ENCODE measurements at places on chromosomes 3 and 15. TPM values are rescaled to one million over a fixed set of nuclear protein-coding genes. Genes with fewer than 3 reads are reported as not detected.
A peak's percentile ranks its signal among the peaks of the same experiment; 100 is the strongest.

DNA sequence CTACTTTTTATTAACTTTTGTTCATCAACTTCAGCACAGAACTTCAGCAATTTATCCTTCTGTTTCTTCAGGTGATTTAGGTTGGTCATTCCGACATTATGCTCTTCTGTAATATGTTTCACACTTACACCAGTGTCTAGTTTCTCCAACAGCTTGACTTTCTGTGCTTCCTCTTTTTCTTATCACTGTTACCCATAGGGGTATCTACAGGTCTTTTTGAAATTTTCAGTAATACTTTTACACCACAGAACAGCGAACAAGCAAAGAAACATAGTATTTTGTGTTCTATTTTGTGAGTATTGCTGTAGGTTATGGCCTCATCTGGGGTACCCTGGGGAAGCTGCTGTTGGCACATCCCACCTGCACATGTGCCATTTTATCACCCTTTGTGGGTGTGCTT lies 260.7 kb downstream of the NSUN3 start:
- DNase-seq, result no peak

DNA sequence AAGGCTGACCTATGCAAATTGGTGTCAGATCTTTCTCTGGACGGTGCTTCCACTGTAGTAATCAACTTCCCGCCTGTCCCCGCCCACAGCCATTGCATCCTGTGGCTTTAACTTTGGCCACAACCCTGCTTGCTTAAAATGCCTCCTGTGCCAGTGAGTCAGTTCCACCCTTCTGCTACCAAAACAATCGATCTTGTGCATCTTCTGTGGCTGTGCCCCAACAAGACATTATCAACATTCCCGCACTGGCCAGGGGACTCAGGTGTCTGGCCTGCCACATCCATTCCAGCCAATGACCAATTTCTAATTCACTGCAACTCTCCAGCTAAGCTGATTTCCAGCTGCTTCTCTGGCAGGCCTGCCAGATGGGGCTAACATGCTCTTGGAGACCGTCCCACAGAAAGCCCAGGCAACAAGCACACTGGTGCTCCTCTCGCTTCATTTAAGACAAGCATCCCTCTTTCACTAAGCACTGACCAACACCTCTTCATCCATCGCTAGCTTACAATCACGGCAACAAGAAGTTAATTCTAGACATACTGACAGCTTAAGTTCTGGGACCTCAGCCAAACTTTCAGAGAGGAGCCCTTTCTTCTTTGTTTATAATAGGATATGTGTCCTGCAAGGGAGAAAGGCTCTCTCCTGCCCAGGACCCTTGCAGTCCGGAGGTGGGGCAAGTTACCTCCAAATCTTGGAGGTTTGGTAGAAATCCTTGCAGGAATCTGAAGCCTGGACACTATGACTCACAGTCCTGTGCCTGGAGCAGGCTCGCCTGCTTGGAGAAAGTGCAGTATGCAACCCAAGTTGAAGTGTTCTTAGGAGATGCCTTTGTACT lies 6.7 kb downstream of the CA12 start:
- peak; percentile 82 for DNase-seq

DNA sequence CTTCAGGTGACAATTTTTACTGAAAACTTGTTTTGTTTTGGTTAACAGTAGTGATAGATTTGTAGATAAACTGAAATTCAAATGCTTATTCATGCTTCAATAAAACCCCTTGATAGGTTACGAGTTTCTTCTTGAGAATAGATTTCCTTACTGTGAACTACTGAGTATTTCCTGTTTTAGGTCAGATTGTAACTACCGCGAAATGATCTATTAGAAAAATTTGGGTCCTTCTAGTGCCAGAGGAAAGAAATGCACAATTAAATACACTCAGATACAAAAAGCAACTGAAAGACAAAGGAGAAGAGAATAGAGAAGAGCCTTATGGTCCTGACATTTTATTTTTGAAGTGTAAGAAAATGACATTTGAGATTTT lies 251.7 kb upstream of the TBL1XR1 start:
- no peak for DNase-seq

The GPR160 gene
- 1.4 TPM for total RNA-seq

- no peak for DNase-seq
Measured at GRCh38 chr15:68415501-68416157, 16.3 kb downstream of the ITGA11 start.

DNA sequence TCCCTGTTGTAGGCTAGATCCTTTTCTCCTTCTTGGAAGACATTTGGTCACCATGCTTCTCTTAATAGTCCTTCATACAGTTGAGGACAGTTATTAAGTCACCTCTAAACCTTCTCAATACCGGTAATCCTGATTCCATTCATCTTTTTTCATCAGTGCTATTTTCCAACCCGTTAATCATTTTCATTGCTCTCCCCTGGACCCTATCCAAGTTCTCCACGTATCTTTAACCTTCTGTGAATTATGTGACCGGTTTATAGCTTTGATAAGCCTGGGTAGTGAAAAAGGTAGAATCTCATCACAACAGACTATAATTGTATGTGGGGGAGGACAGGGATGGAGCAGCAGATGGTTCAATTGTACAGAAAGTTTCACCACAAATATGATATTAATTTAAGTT lies 168.5 kb downstream of the MECOM start:
- no peak for DNase-seq

GRCh38 chr3:129587566-129588210 lies 18.8 kb downstream of the PLXND1 start:
- DNase-seq, result no peak

The SLC2A2 gene
- total RNA-seq, result not detected

The AKAP13 gene
- total RNA-seq, result 93.0 TPM

DNA sequence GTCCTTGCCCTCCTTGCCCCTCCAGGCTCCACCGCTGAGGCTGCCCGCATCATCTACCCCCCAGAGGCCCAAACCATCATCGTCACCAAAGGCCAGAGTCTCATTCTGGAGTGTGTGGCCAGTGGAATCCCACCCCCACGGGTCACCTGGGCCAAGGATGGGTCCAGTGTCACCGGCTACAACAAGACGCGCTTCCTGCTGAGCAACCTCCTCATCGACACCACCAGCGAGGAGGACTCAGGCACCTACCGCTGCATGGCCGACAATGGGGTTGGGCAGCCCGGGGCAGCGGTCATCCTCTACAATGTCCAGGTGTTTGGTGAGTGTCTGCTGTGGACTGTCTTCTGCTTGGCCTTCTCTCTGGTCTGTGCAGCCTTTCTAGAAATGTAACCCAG lies 61.0 kb downstream of the BOC start:
- no peak for DNase-seq

GRCh38 chr3:158148218-158148617 lies 38.3 kb downstream of the RSRC1 start:
- DNase-seq, result peak; percentile 22

- DNase-seq, result no peak
Measured at GRCh38 chr3:30048431-30048830, 558.0 kb upstream of the TGFBR2 start.

- DNase-seq, result peak; percentile 52
Measured at GRCh38 chr15:74038707-74039655, 43.4 kb downstream of the GOLGA6A start.

GRCh38 chr15:52790941-52791751 lies 1.0 kb upstream of the ONECUT1 start:
- DNase-seq, result no peak

DNA sequence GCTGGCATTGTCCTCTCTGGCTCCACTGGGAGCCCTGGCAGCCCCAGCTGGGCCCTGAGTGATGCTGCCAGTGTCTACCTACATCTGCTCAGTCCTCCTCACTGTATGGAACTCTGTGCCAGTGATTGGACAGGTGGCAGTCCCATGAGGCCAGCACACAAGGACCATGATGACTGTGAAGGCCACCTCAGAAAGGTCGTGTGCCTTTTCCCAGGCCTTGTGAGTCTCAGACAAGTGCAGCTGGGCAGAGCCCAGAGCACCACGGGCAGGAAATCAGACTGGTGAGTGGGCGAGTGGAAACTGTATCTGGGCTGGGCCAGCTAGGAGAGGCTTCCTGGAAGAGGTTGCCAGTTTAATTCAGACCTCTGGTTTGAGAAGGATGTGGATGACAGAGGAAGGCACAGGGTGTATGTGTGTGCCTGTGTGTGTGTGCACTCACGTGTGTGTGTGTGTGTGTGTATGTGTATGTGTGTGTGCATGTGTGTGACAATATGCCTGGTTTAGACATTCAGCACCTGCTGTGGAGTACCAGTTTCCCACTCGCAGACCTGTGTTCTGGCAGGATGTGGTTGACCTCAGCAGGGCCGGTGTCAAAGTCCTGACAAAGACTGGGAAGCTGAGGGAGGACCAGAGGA lies 7.0 kb downstream of the MAPKAPK3 start:
- no peak for DNase-seq

GRCh38 chr3:31968927-31969418 lies 12.1 kb downstream of the OSBPL10 start:
- peak; percentile 100 for DNase-seq

DNA sequence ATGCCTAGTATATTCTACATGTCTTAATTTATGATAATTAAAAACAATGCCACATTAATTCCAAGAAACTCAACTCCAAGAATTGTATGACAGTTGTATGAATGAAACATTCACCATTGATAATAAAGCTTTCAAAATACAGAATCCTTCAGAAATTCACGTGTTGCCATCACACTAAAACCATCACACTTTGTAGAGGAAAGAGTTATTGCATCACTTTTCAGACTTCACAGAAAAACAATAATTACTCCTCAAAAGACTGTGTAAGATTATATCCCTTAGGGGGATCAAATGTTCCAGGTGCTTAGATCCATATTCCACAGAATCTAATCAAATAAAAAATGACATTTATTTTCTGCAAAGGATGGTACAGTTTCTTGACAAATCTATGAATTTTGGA lies 85.0 kb downstream of the OSBPL10 start:
- no peak for DNase-seq

DNA sequence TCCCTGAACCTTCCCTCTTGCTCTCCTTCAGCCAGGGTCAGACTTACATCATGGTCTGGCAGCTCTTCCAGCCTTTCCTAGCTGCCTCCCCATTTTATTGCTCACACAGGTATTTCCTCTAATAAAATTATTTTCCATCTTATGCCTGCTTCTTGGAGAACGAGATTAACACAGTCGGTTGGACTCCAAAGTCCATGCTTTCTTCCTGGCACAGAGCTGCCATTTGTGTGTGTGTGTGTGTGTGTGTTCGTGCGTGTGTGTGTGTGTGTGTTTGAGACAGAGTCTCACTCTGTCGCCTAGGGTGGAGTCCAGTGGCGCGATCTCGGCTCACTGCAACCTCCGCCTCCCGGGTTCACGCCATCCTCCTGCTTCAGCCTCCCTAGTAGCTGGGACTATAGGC lies 15.5 kb downstream of the FSD2 start:
- no peak for DNase-seq

The C3orf49 gene
- total RNA-seq, result not detected

DNA sequence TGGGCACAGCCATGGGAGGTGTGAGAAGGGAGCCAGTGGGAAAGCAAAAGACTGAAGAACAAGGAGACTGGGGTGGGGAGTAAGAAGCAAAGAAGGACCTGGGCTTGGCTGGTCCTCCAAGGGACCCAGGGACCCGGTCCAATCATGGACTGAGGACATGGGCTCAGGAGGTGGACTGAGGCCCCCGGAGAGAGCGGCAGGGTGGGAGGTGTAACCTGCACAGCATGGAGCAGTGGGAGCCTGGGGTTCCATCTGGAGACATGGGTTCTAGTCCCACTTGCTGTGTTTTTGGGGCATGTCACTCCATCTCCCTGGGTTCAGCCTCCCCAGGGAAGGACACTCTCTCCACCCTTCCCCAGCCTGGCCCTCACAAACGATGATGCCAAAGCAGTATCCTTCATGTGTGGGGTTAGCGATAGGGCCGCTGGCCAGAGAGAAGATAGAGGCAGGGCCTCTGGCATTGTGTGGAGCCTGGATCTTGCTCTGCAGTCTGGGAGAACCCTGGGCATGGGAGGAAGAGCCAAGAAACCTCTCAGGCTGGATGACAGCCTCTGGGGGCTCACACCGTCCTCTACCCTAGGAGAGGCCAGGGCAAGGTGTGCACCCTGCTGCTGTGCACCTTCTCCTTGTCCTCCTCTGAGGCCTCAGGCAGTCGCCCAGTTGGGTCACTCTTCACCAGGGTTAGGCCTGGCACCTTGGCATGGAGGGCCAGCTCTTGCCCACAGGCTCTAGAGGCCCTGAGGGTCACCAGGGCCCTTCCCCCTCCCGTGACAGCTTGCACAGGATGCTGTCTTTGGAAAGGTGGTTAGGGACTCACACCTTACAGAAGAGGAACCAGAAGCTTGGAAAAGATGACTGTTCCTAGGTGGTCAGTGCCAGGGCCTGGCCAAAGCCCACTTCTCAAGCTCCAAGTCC lies 26.0 kb downstream of the FBXW12 start:
- no peak for DNase-seq

DNA sequence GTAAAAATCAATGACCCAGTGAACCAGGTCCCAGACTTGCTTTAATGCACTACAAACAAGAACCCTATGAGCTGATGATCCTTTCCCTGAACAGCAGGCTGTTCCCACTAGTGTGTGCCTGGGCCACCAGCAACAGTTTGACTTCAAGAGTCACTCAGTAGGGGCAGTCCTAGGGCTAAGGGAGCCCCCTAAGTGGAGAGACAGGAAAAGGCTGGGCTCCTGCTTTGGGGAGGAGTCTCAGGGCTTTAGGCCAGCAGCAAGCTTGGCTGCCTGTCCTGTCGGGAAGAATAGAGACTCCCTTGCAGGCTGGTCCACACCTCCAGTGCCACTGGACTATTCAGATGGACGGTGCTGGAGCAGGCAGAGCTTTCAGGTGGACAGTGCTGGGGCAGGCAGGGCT lies 29.4 kb upstream of the ADCY5 start:
- DNase-seq, result no peak

GRCh38 chr3:190429681-190430080 lies 20.0 kb downstream of the TMEM207 start:
- DNase-seq, result peak; percentile 42

DNA sequence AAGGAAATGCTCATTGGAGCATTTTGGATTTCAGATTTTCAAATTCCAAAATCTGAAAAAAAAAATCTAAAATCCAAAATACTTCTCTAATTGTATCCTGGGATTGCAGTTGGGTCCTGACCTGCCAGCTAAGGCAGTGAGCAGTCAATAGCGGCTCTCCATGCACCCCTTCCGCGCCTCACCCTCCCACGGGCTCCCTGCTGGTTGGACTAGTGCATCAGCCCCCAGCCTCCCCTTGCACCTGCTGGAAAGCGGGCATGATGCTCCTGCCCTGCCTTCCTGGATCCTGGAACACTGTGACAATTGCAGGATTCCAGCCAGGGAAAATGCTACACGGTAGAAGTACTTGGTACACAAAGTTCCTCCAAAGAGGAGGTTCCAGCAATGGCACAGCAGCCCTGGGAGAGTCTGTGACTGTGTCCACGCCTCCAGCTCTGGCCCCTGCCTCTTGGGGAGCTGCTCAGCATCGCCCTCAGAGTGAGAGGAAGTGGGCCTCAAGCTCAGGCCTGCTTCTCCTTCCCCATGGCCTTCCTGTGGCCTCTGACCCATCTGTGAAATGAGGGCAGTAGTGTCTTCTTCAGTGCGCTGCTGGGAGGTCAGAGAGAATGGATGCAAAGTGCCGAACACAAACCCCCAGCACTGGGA lies 39.5 kb upstream of the CHRNB4 start:
- no peak for DNase-seq

- DNase-seq, result peak; percentile 58
Measured at GRCh38 chr3:7190095-7190494, 329.2 kb downstream of the GRM7 start.

The FEZF2 gene
- total RNA-seq, result not detected

Measured in astrocyte (in vitro differentiated cells and primary cell).